ENCODE measurements at places on chromosomes 1 and 21.

DNA sequence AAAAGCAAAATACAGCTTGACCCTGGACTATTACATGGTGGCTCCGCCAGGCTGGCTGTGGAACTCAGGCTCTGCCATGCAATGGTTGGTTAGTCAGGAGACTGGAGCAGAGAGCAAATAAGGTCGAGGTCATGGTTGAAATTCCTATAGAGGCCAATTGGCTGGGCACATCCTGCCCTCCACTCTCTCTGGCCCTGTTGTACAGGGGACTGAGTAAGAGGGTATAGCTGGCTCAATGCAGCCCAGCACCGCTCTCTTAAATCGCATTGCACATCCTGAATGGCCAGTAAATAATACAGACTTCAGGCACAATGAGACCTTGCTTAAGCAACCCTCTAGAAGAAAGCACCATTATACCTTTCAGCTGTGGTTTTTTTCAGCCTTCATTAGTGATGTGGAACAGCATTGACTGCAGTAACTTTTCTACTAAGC lies 59.3 kb upstream of the PPP2R5A start:
- DNase-seq, result no peak

GRCh38 chr1:36486093-36486438 lies 3.4 kb upstream of the CSF3R start:
- no peak for DNase-seq

DNA sequence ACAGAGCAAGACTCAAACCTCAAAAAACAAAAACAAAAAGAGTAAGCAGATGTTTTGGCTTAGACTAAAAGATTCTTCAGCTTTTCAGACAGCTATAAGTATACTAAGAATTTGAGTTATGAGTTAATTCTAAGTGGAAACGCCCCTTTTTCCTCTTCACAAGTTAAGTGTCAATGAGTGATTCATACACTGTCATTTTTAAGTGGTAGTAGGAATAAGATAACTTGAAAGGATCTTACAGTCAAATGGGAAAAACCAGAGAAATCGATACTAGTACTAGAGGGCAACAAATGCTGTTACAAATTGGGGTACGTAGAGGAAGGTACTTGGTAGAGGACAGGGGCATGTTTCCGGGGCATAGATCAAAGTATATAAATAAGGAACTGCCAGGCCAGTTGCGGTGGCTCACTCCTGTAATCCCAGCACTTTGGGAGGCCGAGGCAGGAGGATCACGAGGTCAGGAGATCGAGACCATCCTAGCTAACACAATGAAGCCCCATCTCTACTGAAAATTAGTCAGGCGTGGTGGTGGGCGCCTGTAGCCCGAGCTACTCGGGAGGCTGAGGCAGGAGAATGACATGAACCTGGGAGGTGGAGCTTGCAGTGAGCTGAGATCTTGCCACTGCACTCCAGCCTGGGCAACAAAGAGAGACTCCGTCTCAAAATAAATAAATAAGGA lies 7.4 kb downstream of the H3-3A start:
- no peak for DNase-seq

- DNase-seq, result no peak
These were observed 32.9 kb upstream of the TADA1 start for GRCh38 chr1:166908942-166909341.

DNA sequence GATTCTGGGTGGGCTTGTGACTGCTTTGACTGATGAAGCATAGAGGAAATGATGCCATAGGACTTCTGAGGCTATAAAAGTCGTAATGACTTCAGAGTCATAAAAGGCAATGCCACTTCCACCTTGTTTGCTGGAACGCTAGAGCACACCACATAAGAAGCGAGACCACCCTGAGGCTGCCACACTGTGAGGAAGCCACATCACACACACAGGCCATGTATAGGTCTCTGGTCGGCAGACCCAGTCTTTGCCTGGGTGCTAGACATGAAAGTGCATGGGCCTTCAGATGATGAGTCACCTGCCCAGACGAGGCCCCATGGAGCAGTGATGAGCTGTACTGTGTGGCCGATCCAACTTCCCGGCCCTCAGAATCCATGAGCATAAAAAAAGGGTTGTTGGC lies 14.2 kb upstream of the KANK4 start:
- no peak for DNase-seq

GRCh38 chr21:36104317-36105300 lies 30.3 kb upstream of the CBR3 start:
- DNase-seq, result peak; percentile 47

DNA sequence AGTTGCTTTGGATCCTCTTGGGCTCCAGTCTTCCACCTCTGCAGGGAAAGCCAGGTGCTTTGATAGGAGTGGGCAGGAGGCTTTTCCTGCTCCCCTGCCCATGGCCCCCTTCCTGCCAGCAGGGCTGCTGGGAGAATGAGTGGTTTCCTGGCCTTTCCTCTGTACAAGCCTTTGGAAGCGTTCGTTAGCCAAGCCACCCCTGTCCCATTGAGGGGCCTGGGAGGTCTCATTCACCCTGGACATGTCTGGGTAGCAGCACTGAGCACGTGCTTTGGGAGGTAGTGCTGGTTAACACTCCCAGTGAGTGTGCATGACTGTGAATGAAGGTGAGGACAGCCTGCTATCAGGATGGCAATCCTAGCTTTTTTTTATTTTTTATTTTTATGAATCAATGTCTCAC lies 118.5 kb upstream of the CACNA1E start:
- DNase-seq, result no peak

- no peak for DNase-seq
These were observed 28.8 kb upstream of the PPP2R5A start for GRCh38 chr1:212256369-212256768.

DNA sequence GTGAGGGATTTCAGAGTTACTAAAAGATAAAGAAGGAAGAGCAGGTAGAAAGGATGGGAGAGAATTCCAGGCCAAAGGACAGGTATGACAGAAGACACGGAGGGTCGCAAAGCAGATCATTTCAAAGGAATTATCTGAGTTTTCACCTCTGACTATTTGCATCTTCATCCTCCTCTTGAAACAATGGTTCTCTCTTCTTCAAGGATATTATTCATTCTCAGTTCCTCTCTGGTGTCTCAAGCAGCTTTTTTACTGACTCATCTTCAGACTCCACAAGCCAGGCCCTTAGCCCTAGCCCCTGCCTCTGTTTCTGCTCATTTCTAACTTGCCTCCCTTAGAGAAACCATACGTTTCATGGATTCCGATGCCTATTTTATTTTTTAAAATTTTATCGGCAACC lies 15.0 kb downstream of the DDX59 start:
- no peak for DNase-seq

- no peak for DNase-seq
These were observed 34.5 kb upstream of the BCAR3 start for GRCh38 chr1:93716163-93716562.

GRCh38 chr21:46585191-46585953 lies 19.5 kb downstream of the S100B start:
- DNase-seq, result no peak

GRCh38 chr1:33876970-33877650 lies 13.2 kb downstream of the HMGB4 start:
- DNase-seq, result no peak

GRCh38 chr1:32338637-32339145 lies 2.7 kb upstream of the MARCKSL1 start:
- no peak for DNase-seq

DNA sequence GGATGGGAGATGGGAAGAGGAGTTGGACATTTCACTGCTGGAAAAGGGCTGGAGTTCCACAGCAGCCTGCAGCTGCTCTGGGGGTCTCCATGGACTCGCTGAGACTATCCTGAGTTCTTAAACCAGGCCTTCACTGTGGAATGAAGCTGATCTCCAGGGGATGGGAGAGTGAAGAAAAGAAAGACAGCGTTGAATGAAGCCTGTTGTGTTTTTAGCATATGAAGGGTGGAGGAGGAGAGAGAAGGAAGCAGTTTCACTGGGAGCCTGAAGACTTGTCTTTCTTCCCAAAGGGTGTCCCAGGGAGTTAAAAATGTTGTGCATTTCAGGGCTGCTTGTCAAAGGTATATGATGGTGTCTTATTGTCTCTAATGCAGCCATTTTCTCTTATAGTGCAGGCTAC lies 9.2 kb downstream of the ROR1 start:
- no peak for DNase-seq
